ENCODE measurements at places on chromosomes 1 and 21.

DNA sequence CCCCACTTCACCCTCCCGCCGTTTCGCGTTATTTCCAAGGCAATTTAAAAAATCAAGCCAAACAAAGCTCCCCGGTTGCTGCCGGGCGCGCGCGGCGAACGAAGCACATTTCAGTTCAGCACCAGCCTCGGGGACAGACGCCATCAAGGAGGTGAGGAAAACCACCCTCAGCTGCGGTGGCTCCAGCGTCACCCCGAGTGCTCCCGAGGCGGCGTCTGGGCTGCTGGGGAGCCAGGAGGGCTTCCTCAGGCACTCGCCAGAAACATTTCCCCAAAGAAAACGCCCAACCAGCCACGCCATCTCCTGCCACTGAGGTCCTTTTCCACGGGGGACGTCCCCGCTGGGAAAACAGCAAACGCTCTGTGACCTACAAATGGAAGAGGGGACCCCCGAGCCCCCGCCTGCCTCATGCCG lies 623 bp downstream of the GNG4 start:
- peak; percentile 43 for DNase-seq

GRCh38 chr1:218242171-218242570 lies 42.9 kb upstream of the RRP15 start:
- no peak for DNase-seq

DNA sequence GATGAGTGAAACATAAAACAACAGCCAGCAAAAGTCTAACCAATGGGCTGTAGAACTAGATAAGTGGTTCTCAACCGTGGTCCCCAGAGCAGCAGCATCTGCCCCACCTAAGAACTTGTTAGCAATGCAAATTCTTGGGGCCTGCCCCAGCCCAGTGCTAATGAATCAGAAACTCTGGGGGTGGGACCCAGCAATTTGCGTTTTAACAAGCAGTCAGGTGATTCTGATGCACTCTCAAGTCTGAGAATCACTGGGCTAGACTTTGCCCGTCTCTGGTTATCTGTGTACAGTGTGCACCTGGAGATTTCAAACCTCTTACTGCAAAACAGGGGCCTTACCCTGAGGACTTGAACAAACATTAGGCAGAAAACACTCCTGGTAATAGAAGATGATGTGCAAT lies 66.5 kb downstream of the PLXNA2 start:
- DNase-seq = no peak

- DNase-seq = no peak
These were observed 47.5 kb downstream of the TMCO4 start for GRCh38 chr1:19752083-19752696.

DNA sequence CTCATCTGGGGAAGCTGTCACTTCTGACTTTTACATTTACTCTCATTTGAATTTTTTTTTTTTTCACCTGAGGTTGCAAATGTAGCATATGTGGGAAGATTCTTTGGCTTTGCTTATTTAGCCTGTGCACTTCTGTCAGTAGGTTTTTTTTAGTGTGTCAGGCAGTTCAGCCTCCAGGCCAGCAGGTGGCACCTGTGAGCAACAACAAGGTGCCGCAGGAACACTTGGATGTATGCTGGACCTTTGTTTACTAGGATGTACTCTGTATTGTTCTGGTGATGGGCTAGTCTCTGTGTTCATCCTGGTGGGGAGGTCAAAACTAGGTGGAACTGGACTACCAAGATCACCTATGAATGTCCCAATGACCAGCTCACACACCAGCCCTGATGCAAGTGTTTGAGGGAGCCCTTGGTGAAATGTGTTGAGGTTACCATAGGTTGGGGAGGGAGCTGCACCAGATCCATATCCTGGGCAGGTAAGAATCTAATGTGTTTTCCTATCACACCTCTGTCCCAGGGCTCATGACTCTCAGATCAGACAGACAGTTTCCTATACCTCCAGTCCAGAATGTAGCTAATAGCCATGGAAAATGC lies 618.2 kb downstream of the BRINP3 start:
- DNase-seq = no peak

DNA sequence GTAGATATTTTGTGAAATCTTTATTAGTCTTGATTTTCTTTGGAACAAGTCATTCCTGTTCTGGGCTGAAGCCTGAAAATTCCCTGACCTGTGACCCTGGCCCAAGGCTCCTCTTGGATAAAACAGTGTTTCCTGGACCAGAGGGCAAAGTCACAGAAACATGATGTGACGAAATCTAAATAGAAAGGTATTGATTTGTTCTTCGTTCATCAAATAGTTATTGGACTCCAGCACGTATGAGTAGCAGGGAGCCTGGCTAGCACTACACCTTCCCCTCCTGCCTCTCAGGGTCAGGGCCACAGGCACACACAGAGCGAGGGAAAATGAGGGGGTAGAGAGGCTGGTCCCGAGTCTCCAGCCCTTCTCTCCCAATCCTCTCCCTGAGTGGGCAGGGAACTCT lies 1.7 kb upstream of the CLDN14 start:
- DNase-seq = no peak

GRCh38 chr1:173002891-173003838 lies 47.6 kb downstream of the TNFSF18 start:
- DNase-seq = no peak

DNA sequence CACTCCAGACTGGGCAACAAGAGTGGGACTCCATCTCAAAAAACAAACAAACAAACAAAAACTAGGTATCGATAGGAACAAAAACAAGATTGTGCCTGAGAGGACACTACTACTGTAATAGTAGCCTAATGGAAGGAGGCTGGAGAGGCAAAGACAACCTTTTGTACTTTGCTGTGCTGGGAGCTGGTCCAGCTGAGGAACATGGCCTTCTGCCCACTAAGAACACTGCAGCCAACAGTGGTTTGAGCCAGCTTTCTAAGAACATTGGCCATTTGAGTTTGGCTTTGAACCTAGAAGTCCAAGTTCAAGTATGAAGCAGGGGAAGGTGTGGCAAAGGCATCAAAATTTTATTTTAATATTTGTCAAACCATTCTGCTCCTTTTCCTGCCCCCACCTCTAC lies 22.7 kb upstream of the RGS8 start:
- no peak for DNase-seq

DNA sequence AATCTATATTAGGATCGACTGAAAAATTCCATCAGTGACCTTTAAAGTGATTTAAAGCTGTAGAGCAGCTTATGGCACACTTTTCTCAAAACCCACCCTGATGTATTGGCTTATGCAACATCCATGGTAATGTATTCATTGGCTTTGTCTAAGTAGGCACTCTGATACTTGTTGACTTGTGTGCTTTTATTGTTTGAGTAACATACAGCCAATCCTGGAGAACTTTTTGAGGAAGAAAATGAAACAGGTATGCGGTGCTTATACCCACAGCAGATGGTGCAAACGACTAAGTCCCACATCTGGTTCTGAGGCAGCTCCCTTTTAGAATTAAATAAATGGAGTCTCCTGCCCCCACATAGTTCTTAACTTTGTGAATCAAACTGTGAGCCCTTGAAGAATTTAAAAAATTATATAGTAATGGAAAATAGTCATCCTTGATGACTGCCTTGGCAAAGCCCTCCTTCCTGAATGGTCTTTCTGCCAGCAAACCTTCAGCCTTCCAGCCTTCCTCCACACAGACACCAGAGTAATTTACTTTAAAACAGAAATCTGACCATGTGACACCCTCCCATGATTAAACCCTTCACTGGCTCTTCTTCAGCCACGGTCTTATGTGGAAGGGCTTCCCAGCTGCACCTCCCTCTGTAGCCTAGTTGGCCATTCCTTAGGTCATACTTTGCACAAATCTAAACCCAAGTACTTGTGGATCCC lies 116.0 kb downstream of the BCAR3 start:
- no peak for DNase-seq

DNA sequence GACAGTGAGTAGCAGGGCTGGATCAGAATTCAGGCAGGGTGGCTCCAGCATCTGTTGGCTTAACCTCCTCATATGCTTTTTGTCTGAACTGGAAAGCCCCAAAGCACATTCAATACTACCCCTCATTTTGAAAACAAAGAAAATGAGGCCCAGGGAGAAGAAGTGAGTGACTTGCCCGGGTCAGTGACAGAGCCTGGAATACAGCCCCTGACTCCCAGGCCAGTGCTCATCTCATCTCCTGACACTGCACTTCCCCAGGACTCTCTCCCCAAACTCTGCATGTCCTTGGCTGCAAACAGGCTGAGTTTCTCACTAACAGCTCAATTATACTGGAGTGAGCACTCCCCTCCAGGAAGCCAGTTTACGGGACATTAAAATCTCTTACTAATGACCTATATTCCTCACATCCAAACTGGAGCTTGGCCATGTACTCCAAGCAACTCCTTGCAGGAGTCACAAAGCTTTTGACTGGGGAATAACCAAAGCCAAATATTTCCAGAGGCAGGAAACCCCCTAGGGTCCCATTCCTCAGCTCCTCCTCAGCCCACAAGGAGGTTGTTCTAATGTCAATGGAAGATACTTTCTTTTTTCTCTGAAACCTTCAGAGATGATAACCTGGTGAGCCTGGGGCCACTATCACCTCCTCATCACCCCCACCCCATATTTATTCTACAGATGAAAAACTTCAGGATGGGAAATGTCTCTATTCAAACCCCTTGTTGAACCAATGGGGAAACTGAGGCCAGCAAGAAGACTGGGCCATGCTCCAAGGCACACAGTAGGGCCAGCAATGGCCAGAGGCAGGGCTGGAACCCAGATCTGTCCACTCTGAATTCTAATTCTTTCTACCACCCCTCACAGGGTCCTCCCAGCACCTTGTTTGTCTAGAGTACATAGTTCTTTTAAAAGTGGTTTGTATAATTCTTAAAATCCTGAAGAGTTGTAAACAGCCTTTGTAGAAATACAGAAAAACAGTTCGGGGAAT lies 127.0 kb downstream of the PLPP3 start:
- no peak for DNase-seq

GRCh38 chr1:17207540-17207939 lies 2.6 kb downstream of the PADI1 start:
- DNase-seq = no peak

GRCh38 chr1:85983316-85983715 lies 173.3 kb downstream of the COL24A1 start:
- DNase-seq = no peak

GRCh38 chr1:115893545-115893944 lies 52.6 kb upstream of the NHLH2 start:
- no peak for DNase-seq

DNA sequence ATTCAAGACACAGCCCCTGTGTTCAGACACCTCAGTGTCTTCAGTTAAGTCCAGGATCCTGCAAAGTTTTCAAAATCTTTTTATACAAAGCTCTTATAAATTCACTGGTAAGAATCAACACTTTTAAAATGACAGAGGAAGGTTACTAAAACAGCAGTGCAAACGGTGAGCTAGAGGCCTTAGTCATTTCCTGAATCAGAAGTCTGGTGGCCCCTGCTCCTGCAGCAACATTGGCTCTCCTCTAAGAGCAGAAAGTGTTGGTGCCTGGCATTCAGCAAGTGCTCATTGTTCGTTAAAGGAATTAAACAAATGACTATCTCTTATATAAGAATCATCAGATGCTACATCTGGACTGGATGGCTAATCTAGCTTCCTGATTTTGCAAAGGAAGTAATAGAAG lies 282.9 kb downstream of the PTGER3 start:
- no peak for DNase-seq

- DNase-seq = no peak
These were observed 4.1 kb upstream of the AGTRAP start for GRCh38 chr1:11731691-11732283.

GRCh38 chr1:200231787-200232231 lies 178.0 kb downstream of the ZNF281 start:
- DNase-seq = no peak

DNA sequence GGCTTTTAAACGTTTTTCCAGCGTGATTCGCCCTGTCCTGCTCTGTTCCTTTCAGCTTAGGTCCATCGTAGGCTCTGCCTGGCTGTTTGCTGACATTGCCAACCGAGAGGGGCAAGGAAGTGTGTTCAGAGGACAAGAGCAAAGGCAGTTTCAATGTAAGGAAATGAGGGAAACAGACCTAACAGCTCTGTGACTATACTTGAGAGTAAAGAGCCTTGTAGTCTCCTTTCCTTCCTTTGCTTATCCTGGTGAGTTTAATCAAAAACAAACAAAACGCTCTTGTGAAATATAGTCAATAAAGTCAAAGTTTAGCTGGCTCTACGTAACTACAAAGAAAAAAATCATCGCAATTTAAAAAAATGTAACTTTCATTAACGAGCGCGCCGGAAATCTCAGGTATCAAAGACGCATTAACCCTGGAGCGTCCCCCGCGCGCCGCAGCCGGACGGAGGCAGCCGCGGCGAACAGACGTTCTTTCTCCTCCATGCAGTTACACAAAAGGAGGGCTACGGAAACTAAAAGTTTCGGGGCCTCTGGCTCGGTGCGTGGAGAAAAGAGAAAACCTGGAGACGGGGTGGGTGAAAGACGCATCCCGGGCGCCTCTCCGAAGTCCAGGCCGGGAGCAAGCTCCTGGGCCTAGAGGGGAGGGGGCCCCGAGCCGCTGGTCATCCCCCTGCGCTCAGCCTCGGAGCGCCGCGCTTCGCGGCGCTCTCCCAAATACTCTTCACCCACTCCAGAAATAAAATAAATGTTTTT lies 617 bp upstream of the ADGRL2 start:
- DNase-seq = no peak

Data from activated CD8-positive, alpha-beta memory T cell treated with anti-CD3 and anti-CD28 coated beads for 1 hour (primary cell).